ENCODE measurements at places on chromosomes 3 and 15. TPM values are rescaled to one million over a fixed set of nuclear protein-coding genes. Genes with fewer than 3 reads are reported as not detected.

Gene NME9
- not detected for total RNA-seq

- no peak for DNase-seq
These were observed 51.0 kb downstream of the EOMES start for GRCh38 chr3:27671101-27671500.

DNA sequence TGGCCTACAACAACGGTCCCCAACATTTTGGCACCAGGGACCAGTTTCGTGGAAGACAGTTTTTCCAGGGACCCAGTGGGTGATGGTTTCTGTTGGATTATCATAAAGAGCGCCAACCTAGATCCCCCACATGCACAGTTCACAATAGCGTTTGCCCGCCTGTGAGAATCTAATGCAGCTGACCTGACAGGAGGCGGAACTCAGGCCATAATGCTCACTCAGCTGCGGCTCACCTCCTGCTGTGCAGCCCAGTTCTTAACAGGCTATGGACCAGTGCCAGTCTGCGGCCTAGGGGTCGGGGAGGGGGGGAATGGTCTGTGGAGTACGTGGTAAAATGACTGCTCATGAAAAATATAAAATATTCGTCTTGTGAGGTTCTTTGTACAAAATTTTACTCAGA, 518.5 kb upstream of the CADM2 start:
- DNase-seq = no peak

Gene ADCY5
- total RNA-seq = 107 TPM

- no peak for DNase-seq
These were observed 61.9 kb downstream of the ATP2B2 start for GRCh38 chr3:10443272-10444109.

DNA sequence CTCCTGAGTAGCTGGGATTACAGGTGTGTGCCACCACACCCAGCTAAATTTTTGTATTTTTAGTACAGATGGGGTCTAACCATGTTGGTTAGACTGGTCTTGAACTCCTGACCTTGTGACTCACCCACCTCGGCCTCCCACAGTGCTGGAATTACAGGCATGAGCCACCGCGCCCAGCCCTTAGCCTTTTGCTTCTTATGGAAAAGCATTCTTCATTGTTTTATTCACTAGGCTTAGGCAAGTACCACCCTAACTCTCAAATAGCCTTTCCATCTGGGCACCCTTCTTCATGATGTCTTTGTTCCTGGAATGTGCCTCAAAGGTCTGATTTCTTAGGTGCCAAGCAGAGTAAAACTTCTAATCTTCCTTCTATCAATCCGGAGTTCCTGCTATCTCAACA, 641.8 kb downstream of the FHIT start:
- no peak for DNase-seq

Data from mesenteric fat pad (tissue), 1 donor.